EH (cell line): ENCODE measurements at places on chromosomes 4 and X.
A peak's percentile ranks its signal among the peaks of the same experiment; 100 is the strongest.

DNA sequence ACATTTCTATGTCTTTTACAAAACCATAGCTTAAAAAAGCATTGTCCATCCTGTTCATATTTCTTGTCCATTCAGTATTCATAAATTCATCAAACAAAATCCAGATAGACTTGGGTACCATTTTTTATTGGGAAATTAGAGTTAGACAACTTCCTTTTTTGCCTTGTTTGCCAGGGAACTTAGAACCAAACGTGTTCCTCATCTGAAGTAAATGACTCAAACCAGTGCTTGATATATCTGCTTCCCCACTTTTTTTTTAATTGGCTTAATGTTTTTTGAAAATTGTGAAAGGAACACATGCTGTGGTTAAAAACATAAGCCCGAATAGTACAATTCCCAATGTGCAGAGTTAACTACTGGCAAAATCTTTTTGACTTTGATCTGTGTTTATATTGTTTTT is 44.2 kb downstream of the DLG3 start:
- DNase-seq = no peak

DNA sequence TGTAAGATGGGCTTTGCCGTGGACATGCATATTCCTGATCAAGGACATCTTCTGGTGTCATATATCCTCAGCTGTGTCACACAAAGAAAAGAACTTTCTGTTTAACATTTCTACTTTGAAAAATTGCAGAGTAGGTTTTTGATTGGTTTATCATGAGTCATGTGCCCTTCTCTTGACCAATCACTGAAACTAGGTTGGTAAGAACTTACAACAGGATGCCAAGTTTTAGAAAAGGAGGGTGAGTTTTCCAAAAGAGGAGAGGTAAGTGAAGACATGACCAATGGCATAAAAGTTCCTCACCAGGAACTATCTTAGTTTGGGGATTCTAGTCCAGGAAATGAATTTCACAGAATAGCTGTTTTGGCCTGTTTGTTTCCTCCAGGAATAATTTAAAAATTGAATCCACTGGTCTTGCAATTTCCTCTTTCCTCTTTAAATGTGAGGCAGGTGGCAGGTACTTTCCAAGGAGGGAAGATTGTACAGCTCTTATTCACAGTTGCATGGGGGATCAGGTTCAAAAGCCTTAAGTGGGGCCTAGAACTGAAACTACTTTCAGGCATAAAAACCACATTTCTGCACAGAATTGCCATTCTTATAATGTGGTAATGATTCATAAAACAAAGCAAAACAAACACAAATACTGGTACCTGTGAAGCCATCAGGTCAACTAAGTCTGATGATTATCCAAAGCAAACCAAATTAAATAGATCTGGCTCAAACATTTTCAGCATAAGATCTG is 1114.5 kb upstream of the LCORL start:
- DNase-seq = no peak

GRCh38 chr4:143403553-143403820 is 66.8 kb downstream of the GAB1 start:
- DNase-seq = no peak

GRCh38 chr4:139973015-139973414 is 181.0 kb downstream of the MAML3 start:
- DNase-seq = peak; percentile 2
